MCF 10A (cell line): ENCODE measurements at places on chromosomes 12 and 14. TPM values are rescaled to one million over a fixed set of nuclear protein-coding genes. Genes with fewer than 3 reads are reported as not detected.

The ESPL1 gene
- total RNA-seq = 9.8 and 12.1 TPM in 2 replicates

The BRI3BP gene
- 11.9 and 16.0 TPM in 2 replicates for total RNA-seq

The PRICKLE1 gene
- 7.9 and 14.1 TPM in 2 replicates for total RNA-seq

The CABP1 gene
- total RNA-seq = not detected in 2 replicates

The INHBE gene
- total RNA-seq = 2.1 and 5.0 TPM in 2 replicates
